Activated CD4-positive, alpha-beta T cell treated with anti-CD3 and anti-CD28 coated beads, Interleukin-2, amount 50 U/mL, for 1 hour (primary cell): ENCODE measurements at places on chromosomes 5 and 9.

DNA sequence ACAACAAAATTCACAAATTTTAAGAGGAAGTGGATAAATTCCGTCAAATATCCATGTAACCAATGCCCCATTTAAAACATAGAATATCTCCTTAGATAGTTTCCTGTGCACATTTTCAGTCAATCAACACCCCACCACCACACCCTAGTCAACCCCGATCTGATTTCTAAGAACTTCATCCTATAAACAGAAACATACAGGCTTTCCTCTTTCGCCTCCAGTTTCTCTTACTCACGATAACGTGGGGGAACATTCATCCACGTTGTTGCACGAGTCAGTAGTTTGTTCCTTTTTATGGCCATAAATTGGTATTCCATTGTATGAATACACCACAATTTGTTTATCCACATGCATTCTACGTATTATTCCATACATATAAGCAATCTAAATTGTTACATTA is 35.6 kb upstream of the TRIO start:
- no peak for DNase-seq

DNA sequence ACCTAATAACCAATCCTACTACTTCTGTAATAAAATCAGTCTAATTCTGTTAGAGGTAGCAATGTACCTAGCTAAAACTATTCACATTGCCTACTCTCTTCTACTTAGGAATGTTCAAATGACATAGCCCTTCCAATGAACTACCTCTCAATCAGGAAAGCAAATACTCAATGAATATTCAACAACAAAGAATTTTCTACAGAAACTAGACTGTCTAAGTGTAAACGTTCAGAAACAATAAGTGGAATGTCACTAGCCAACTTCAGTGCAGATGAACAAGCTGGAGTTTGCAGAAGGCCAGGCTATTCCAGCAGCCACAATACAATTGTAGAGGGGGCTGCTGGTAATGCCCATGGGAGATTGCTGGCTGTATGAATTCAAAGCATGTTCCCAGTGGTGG is 743.2 kb upstream of the CDH10 start:
- no peak for DNase-seq

GRCh38 chr5:69001627-69002026 is 92.2 kb upstream of the SLC30A5 start:
- no peak for DNase-seq

DNA sequence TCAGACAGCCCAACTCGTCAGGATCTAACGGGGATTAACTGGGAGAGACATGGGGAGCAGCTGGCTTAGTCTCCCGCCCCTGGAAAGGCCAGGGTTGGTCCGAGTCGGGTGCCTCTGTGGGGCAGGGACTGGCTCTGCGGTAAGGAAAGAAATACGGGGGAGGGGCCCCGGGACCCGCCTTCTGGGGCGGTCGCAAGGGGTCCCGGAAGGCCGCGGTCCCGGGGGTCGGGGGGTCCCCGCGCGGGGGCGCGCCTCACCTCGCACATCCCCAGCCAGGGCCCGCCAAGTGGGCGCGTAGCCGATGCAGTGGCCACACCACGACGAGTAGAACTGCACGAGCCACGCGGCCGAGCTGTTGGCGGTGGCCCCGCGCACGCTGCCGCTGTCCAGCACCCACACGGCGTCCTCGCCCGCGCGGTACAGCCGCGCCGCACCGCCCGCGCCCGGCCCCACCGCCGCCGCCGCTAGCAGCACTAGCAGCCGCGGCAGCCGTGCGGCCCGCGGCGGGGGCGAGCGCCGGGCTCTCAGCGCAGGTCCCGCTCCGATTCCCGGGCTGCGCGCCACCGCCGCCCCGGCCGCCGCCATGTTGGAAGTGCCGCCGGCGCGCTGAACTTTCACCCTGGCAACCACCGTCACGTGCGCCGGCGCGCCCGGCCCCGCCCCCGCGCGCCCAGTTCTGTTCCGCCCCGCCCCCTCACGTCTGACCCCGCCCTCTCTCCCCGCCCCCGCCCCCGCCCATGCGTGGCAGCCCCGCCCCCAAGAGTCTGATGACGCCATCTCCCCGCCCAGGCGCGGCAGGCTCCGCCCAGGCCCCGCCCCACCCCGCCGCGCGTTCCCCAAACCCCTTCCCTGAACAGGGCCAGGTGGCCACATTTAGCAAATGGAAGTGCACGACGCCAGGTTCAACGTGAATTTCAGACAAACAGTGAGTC is at the start of gene QSOX2:
QSOX2 (minus strand) TSS at position 594 of the 932 bp plus-strand sequence; CDS start at position 585, 9 bp downstream.
- peak; percentile 83 for DNase-seq

DNA sequence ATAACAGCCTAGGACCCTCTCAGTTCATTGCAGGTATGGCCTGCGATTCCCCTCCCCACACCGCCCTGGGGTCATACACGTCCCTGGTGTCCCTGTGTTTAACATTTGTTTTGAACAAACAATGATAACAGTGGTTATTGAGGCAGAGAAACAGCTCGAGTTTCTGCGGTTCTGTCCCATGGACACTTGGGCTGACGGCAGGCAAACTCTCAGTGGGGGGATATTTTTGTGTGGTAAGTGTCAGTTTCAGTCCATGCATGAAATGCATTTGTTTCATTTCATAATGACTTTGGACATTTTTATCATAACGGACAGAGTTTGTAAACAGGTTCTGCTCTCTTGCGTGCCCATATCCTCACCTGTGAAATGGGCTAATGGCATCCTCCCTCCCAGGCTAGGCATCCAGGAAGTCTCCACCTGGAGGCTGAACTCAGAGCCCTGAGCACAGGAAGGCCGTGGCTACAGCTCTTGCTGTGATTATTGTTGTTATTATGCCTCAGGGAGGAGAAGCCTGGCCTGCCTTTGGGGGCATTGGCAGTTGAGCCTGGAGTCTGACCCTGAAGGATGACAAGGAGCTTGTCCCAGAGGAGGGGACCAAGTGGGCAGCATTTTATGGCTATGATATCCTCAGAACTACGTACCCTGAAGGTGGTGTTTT is 190.9 kb downstream of the GADD45G start:
- no peak for DNase-seq

DNA sequence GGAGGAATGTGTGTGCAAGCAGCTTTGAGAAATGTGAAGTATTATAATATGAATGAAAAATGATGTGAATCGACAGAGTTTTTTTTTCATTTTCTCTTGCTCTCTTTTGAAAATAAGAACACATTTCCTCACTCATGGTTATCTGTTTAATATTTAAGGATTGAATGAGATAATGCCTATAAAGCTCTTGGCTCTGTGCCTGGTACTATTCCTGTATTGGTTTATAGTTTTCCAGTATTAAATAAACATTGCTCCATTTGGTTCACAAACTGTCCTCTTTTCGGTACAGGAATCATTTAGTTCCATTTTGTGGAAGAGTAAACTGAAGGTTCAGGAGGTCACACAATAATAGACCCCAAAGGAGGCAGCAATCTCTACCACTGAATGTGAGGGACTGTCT is 1185.5 kb upstream of the WWC1 start:
- DNase-seq: no peak

GRCh38 chr5:178207917-178208280 is 3.6 kb downstream of the HNRNPAB start:
- no peak for DNase-seq

GRCh38 chr5:102411-103043 is 10.6 kb downstream of the PLEKHG4B start:
- no peak for DNase-seq

DNA sequence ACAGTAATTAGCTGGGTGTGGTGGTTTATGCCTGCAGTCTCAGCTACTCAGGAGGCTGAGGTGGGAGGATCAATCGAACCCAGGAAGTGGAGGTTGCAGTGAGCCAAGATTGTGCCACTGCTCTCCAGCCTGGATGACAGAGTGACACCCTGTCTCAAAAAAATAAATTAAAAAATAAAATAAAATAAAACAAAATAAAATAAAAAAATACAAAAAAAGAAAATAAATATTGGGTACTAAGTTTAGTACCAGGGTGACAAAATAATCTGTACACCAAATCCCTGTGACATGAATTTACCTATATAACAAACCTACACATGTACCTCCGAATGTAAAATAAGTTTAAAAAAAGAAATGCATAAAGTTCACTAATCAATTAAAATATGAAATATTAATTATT is 666.0 kb upstream of the CDH18 start:
- DNase-seq: no peak

- DNase-seq: no peak
These were observed 75.9 kb upstream of the PRR16 start for GRCh38 chr5:120388016-120388781.

DNA sequence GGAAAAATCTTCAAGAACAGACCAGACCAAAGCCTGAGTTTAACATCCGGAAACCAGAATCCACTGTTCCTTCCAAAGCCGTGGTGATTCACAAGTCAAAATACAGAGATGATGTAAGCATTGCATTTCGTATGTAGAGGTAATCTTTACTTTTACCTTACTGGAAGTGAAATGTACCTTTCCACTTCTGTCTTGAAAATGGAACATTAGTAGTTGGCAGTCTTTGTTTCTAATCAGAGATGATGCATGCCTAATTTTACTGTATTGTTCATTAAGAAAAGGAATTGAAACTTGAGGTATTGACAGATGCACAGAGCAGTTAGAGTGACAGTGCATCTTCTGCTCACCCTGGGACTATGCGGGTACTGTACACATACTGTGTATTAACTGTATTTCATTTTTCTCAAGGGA is 34.6 kb downstream of the HABP4 start:
- no peak for DNase-seq

GRCh38 chr9:36151316-36152210 is 15.0 kb downstream of the GLIPR2 start:
- DNase-seq: peak; percentile 83

DNA sequence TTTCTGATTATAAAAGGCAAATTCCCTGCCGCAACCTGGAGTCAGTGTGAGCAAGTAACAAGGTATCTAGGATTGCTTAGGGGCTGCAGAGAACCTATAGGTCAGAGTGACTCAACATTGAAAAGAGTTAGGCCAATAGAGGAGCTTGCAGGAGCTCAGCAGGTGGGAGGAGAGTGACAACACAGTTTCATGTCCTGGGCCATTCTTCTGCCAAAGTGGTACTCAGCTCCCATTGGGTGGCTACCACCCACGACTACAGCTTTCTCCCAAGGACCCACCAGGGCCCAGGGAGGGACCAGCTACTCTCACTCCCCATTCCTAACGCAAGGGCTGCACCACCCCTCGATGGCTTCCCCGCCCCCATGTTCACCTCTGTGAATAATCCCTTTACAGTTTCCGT is 86.7 kb upstream of the SPATA31C2 start:
- DNase-seq: no peak

GRCh38 chr5:54997081-54997480 is 11.7 kb upstream of the ESM1 start:
- no peak for DNase-seq

- peak; percentile 72 for DNase-seq
These were observed 27.4 kb downstream of the UNC5A start for GRCh38 chr5:176837707-176838115.

- DNase-seq: no peak
These were observed 22.8 kb downstream of the RAB14 start for GRCh38 chr9:121178676-121179372.

- DNase-seq: no peak
These were observed at the start of gene EQTN for GRCh38 chr9:27297050-27297449. Gene EQTN (minus strand): TSS chr9:27297150. CDS start chr9:27297055, 95 bp downstream.

DNA sequence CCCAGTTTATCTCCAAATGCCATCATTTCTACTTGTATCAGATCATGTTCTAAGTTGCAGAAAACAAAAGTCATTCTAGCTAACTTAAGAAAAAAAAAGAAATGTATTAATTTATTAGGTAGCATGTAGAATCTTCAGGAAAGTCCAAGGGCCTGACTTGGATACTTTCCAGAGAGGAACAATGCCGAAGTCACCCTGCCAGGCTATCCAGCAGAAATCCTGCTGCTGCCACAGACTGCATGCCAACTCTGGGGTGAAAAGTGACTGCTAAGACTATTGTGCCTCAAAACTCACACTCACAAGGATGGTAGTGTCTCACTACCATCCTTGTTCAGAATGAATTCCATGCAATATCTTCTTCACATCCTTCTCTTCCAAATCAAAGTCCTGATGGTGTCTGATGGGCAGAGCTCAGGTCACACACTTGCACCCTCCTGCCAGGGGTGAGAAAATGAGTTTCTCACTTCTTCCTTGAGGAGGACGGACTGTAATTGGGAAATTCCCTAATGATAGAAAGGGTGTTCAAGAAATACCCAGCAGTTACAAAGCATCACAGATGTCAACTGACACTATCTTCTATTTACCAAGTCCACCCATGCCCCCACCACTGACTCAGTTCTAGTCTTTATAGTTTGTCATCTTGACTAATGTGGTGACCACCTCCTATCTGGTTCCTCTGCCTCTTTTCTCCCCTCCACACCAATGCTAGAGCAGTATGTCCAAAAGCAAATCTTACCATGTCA is 279.4 kb downstream of the CWC27 start:
- no peak for DNase-seq

DNA sequence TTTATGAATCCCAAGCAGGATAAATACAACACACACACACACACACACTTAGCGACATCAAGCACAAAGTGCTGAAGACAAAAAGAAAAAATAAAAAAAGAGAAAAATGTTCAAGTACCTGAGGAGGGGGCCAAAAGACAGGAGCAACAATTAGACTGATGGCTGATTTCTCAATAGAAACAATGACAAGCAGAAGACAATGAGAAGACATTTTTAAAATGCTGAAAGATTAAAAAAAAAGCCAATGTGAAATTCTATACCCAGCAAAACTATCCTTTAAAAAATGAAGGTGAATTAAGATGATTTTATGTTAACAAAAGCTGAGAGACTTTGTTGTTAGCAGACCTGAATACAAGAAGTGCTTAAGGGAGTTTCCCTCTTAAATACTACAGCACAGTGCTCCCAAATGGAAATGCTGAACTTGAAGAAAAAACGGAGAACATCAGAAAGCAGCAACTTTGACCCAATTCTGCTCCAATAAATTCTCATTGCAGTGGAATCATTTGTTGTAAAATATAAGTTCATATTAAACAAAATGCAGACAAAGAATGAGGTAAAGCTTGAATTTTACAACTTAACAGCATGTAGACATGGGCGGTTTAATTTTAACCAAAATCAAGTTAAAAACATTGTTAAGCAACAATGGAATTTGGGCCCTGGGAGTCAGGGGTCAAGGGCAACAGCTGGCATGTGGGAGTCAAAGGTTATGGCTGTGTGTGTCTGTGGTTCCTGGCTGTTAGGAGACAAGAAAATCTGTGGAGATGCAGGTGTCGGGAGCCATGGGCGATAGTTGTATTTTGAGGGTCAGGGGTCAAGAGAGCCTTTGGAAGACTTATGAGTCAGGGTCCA is 776 bp upstream of the RANBP17 start:
- no peak for DNase-seq

GRCh38 chr5:118604106-118604505 is 384.2 kb downstream of the DTWD2 start:
- no peak for DNase-seq

GRCh38 chr5:143889986-143890385 is 78.0 kb downstream of the HMHB1 start:
- no peak for DNase-seq
